CD4-positive, alpha-beta T cell treated with Interferon alpha-2 for 1 hour (primary cell): ENCODE measurements at places on chromosomes 2 and 18.
A peak's percentile ranks its signal among the peaks of the same experiment; 100 is the strongest.

DNA sequence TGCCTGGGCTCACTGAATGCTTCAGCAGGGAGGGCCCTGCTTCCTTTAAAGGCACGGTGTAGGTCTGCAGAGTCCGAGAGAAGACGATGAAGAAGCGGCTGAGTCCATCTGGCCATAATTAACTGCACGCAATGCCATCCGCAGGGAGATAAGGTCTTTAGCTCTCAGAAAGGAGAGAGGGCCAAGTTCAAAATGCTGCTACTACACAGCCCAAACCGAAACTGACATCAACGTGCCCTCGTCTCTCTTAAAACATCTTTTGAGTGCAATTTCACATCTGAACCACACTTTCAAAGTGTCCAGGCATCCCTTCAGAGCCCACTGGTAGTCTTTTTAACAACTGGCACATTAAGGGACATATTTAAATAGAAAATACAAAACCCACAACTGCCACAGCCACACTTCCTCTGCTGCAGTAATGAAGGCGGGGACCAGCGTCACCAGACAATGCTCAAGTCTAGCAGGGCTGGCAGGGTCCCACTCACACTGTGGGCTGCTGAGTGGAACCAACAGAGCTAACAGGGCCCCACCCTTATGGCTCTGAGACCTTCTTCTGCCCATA lies 35.8 kb downstream of the ST3GAL5 start:
- peak; percentile 81 for DNase-seq

DNA sequence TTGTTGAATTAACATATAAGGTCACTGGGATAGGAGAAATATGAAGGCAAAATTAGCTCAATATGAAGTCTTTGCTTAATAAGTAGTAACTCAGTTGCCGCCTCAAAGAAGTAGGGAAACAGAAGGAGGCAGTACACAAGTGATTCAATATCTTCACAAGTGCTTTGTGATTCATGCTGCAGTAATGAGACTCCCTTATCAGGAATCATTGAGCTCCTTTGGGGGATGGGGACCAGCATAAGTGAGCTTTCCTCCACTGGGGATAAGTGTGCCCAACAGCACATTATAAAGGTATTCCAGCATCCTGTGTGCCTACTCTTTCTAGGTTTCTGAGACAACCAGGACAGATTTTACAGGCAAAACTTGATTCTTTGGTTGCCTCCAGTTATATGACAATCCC lies 323.4 kb upstream of the UBE2E3 start:
- no peak for DNase-seq

- no peak for DNase-seq
Observed at GRCh38 chr2:173647681-173648311, 293.1 kb downstream of the CDCA7 start.

- no peak for DNase-seq
Observed at GRCh38 chr18:24559526-24559925, 99.1 kb downstream of the HRH4 start.

DNA sequence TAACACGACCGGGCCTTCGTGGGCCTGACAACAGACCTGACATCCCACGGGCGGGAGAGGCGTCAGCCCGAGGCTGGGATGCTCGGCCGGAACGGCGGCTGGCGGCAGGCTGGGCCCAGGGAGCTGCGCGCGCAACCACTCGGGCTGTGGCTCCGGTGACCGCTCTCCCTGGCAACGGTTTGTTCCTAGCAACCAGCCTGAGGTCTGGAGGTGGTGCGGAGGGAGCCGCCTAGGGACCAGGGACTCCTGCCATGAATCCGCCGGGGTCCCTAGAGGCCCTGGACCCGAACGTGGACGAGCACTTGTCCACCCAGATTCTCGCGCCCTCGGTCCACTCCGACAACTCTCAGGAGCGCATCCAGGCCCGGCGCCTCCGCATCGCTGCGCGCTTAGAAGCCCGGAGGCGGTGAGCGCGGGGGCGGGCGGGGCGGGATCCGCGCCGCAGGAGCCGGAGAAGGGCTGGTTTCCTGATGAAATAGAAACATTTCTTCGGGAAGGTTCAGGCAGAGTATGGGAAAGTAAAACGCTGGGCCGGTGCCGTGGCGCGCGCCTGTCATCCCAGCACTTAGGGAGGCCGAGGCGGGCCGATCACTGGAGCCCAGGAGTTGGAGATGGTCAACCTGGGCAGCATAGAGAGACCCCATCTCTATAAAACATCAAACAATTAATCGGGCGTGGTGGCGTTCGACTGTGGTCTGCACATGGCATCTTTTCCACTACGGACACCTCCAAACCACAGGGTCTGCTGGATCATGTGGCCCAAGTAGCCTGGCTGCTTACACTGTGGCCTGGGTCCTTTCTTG lies at the start of gene DRC1:
Gene DRC1, plus strand, starts transcription at position 182 of the 803 bp plus-strand sequence. Its CDS starts 70 bp downstream, at position 252.
- peak; percentile 23 for DNase-seq

- DNase-seq = no peak
Observed at GRCh38 chr18:8962855-8963635, 139.5 kb upstream of the NDUFV2 start.

- DNase-seq = no peak
Observed at GRCh38 chr2:54803783-54804751, 80.6 kb downstream of the EML6 start.

DNA sequence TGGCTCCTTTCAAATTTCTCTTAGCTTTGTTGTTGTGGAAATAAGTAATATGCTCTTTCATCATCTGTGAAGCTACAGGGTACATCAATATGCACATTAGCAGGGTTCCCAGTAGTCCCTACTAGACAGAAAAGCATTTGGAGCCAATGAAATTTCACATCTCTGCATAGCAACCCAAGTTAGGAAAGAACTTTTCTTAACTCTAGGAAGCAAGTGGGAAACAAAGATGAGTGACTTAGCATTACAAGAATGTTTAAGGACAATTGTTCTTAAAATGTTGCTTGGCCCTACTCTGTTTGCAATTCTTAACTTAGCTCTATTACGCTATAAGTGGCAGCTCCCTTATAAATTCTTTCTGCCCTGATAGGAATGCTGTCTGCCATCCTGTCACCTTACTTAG lies 39.6 kb downstream of the ZEB2 start:
- DNase-seq = no peak

DNA sequence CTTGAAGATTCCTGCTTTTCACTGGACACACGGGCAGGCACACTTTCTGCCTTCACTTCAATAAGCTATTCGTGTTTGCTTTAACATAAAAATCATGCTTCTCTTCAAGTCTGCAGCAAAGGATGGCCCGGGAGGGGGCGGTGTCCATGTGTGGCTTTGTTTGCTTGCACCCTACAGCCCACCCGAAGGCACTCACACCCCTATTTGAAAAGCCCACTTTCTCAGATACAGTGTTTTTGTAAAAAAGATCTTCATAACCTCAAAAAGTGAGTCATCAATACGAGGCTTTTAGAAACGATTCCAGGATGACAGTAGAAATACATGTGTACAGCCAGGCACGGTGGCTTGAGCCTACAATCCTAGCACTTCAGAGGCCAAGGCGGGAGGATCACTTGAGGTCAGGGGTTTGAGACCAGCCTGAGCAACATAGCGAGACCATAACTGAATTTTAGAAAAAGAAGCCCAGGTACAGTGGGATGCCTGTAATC lies 36.5 kb upstream of the HPCAL1 start:
- no peak for DNase-seq

- no peak for DNase-seq
Observed at GRCh38 chr2:67776276-67776675, 286.5 kb downstream of the C1D start.

- DNase-seq = no peak
Observed at GRCh38 chr2:217743966-217744761, 258.6 kb downstream of the TNS1 start.

- DNase-seq = no peak
Observed at GRCh38 chr2:76679025-76679396, 843.2 kb downstream of the LRRTM4 start.

DNA sequence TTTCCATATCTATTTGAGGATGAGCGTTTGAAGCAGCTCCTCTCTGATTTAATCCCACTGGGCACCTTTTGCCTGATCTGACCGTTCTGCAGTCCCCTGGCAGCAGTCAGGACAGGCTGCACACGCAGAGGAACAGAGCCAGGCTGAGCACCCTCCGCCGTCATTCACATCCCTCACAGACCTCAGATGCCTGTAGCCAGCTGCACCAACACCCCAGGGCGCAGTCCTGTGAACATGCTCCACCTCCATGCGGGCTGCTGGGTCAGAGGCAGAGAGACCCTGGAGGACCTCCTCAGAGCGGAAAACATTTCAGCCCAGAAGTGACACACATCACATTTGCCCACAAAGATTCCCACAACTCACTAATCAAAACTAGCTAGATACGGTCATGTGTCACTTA lies 146.1 kb downstream of the SEPTIN10 start:
- no peak for DNase-seq

DNA sequence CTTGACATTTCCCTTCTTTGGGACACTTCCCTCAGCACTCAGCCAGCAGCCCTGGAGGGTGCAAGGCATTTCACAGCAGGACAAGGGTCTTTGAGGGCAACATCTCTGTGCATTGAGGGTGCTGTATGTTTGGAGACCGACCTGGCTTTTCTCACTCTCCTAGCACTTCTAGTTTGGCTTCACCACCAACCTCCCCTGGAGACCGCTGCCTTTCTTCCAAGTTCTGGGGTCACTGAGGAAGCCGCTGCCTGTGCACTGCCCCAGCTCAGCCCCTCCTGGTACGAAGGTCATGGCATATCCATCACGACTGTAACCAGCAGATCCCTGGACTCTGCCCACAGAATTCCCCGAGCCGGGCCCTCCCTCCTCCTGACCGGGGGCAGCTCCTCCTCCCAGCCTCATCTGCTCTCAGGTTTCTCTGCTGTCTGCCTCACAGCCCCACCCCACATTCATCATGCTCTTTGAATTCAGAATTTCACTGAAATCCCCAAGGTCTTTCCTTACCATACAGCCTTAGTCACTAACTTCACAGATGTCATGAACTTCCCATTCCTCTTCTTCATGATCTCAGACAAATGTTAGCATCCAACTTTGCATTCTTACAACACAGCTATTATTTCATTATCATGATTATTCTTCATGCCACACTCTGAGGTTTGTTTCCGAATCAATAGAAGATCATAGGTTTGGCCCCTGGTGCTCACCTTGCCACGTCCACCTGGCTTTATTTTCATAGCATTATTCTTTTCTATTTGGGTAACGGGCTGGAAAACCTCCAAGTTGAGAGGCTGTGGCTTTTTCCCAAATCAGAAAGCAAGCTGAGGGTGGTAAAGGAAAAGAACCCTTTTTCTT lies 113.0 kb upstream of the COPS8 start:
- DNase-seq = peak; percentile 10

DNA sequence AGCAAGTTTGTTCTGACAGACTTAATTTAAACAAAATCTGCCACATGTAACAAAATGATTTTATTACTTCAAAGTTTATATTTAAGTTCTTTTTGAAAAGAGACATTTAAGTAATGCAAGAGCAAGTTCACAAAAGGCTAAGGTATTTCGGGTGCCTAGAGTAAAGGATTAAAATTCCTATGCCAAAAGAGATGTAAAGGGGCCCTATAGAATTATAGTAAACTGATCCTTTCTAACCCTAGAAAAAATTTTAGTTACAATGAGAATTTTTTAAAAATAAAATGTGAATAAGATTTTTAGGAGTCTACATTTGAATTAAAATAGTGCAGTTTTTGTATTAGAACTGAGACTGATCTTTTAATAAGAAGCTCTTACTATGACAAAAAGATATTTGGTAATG lies 147.1 kb downstream of the PLEKHA3 start:
- DNase-seq = no peak

GRCh38 chr18:48360376-48361021 lies 48.7 kb downstream of the ZBTB7C start:
- no peak for DNase-seq

DNA sequence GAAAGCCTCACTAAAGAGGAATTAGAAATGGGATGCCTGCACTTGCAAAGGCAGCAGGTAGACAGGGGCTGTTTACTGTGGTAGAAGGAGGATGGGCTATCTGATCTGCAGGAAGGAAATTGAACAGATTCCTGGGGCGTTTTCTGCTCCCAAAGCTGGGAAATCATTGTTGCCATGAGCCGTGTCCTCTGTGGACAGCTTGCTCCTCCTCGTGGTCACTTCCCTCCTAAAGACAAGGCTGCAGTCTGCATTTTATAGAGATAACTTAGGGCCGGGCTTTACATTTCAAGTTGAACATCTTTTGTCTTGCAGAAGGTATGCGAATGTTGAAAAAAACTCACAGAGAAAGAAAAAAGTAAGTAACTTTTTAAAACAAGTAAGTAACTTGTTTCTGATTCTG lies 50.9 kb downstream of the DCDC2C start:
- no peak for DNase-seq

DNA sequence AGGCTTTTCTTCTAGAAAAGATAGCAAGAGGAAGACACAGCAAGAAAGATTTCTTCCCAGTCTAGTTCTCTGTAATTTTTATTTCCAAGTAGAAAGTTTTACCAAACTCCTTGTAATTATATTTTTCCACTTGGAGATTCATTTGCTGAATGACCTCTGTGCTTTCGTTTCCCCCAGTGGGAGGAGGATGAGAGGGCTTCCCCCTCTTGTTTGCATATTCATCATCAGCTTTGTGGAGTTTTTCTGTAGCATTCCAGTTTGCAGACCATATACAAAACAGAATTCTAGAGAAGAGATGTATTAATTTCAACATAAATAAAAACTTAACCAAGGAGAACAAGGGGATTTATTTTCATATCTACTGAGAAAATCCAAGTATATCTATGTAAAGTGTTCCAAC lies 51.3 kb downstream of the RMDN2 start:
- DNase-seq = no peak

DNA sequence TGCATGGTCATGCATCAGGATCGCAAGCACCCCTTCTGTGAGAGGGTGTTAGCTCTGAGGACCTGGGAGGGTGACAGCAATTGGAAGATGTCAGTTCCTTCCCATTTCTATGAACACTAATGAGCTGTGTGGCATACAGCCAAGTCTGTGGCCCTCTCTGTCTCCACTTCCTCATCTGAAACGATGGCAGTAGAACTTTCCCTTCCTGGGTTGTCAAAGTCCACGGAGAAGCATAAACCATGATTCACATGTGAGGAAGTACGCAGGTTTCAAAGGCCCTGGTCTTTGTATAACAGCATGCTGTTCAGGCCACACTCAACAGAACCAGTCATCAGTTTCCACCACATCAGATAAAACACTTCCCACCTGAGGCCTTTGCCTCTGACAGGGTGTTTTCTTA lies 167.4 kb upstream of the RAB6C start:
- peak; percentile 69 for DNase-seq
